ENCODE measurements at places on chromosomes 4 and X.

GRCh38 chr4:138562544-138562991, 320.4 kb upstream of the SLC7A11 start:
- no peak for DNase-seq

DNA sequence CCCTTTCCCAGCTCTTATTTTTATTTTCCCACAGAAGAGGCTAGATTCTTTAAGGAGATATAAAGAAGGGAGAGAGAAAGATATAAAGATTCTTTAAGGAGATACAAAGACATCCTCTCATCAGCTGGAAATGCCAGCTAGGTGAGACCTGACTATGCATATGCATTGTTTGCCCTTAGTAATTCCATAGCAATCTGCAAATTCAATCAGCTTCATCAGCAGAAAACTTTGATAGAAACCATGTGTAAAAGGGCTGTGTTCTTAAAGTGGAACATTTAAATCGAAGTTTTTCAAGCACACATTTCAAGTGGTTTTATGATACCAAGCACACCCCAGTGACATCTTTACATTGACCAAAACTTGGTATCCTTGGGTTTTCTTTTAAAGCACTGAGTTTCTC, 24.1 kb downstream of the FHL1 start:
- no peak for DNase-seq

DNA sequence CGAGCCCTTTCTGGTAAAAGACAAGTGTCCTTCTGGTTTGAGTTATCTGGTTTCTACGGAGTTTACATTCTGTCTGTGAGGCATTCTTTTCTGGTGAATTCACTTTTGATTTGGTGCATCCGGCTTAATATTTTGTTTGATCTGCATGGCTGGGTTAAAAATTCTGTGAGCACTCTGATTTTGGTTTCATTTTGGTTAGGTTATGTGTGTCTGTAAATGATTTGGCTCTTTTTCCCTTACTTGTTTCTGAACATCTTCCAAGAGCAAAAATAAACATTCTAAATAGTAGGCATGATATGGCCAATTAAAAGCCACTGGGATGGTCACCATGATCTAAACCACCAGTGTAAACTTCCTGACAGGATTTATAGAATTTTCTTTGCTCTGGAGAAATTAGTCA, 85.7 kb upstream of the PTPN13 start:
- no peak for DNase-seq

- DNase-seq: no peak
Observed at GRCh38 chr4:58808817-58809216, 1698.6 kb upstream of the IGFBP7 start.

GRCh38 chrX:16966752-16967448, 20.4 kb downstream of the REPS2 start:
- DNase-seq: no peak

GRCh38 chr4:951186-951585, 18.9 kb downstream of the TMEM175 start:
- DNase-seq: no peak

- no peak for DNase-seq
Observed at GRCh38 chrX:118197730-118198129, 81.1 kb upstream of the KLHL13 start.

- no peak for DNase-seq
Observed at GRCh38 chr4:105923497-105924238, 28.4 kb downstream of the NPNT start.

DNA sequence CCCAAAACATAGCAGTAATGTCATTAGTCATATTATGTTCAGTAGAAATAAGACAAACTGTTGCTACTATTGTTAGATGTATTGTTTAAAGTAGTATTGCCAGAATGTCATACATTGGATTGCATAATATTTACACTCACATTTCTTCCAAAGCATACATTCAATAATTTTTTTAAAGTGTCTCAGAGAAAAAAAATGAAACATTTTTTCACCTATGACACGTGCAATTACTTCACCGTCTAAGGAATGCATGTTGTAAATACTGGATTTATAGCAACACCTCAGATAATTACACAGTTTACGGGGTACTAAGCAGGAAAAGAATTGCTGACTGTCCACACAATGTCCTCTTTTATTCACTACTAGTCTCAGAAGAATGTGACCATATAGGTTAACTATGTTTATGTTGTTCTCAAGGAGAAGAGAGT, 162.1 kb downstream of the PCDH18 start:
- DNase-seq: no peak

DNA sequence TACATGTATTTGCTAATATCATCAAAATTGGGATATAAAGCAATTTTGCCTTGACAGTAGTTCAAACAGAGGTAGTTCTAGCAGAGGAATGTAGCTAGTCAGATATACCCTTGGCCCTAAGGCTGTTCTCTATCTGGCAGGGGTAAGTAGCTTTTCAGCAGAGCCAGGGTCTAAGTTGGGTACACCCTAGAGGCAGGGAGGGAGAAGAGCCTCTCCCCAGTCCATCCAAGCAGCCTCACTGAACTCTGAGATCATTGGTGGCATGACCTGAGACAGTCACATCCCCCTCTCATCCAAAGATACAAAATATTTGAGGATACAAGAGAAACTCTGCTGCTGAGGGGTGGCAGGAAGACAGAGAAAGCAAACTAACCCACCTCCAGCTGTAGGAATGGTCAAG, 343.7 kb downstream of the DHX15 start:
- no peak for DNase-seq

- no peak for DNase-seq
Observed at GRCh38 chr4:7354927-7355326, 79.8 kb downstream of the PSAPL1 start.

DNA sequence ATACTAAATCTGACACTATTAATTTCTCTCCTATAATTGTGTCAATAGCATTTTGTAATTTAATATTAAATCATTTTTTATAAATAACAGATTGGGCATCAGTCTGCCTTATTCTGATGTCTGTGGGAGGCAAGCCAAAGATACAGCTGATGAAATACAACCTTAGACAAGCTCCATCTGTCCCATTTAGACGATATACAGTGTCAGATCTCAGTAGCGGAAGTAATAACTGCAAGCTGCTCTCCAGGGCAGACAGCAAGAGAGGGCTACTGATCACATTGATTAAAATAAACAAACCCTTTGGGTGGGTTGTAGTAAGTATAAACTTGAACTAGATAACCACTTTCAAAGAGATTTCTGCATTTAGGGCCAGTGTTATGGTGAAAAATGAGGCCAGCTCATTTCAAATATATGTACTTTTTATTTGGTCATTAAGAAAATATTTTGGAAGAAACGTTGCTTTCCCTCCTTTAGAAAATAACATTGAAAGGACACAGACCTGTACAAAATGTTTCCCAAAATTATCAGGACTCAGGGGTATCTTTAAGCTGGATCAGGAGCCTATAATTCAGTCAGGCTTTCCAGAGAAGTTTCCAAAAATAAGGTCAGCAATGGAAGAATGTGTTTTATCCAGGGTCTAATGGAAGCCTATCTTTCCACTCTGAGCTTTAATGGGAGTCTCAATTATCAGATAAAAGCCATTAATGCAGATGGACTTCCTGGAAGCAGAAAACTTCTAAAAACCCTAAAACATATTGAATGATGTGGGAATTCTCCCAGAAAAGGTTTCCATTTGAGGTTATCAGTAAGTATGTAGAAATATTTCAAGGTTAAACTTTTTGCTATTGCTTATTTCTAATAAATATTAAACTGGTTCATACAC, 1028.8 kb upstream of the IGFBP7 start:
- no peak for DNase-seq

GRCh38 chr4:56940971-56941370, 33.3 kb downstream of the REST start:
- no peak for DNase-seq

DNA sequence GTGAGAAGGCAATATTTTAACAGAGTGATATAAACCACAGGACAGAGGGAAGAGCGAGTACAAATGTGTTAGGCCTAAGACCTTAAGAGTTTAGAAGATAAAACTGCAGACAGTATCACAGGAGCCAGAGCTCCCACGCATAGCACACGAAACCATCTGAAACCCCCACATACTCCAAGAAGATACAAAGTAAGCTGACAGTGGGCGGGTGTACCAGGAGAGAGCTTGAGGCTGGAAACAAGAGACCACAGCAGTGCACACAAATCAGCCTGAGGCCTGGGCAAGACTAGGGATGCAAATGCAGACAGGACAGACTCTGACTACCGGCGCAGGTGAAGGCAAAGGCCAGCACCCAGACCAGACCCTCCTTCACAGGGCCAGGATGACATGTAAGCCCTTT, 54.1 kb upstream of the ARHGAP24 start:
- no peak for DNase-seq

GRCh38 chr4:15171725-15172124, 169.4 kb downstream of the CPEB2 start:
- DNase-seq: no peak

DNA sequence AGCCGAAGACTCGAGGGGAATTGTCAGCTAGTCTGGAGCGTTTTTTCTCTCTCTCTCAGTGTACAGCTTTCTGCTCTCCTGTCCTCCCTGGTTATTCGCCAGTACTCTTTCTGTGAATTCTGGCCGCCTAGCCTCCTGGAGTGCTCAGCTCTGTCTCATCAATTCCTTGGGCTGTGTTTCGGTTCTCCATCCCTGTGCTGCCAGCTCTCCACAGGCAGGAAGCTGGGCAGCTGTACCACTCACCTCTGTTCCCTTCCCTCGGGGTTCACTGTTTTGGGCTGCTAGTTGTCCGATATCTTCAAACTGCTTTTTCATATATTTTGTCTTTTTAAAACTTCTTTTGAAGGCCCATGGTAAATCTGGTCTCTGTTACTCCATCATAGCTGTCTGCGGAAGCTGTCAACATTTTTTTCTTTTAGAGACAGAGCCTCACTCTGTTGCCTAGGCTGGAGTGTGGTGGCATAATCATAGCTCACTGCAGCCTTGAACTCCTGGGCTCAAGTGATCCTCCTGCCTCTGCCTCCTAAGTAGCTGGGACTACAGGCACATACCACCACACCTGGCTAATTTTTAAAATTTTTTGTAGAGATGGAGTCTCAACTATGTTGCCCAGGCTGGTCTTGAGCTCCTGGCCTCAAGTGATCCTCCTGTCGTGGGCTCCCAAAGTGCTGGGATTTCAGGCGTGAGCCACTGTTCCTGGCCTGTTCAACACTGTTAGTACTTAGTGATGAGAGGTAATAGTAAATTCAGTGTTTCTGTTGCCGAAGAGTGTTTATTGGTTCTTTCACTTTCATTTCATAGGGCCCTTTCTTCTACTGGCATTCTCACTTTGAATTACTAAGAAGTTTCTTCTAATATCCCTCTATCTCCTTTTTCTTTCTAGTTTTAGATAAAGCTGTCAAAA, 18.6 kb downstream of the ZCCHC4 start:
- no peak for DNase-seq

GRCh38 chrX:150879855-150880807, 18.3 kb downstream of the CD99L2 start:
- no peak for DNase-seq

- no peak for DNase-seq
Observed at GRCh38 chrX:31139961-31140360, 68.1 kb upstream of the FTHL17 start.

DNA sequence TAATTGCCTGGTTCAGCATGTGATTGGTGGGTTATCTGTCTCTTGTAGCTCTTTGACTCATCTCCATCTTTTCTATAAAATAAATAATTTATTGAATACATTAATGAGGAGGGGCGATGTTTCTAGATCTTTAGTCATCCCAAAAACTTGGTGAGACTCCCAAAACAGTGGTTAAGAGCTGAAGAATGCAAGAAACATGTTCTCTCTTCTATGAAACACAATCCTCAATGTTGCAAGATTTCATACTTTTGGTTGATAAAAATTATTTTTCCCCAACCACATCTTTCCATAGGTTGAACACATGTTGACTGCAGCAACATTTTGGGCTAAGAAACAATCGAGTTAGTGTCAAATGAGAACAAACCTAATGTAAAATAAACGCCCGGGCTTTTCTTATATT, 1.2 kb upstream of the TMEM47 start:
- DNase-seq: no peak

GRCh38 chr4:173990126-173990868, 293.2 kb downstream of the FBXO8 start:
- DNase-seq: no peak

- DNase-seq: no peak
Observed at GRCh38 chr4:177444911-177445736, 2.9 kb upstream of the AGA start.

- no peak for DNase-seq
Observed at GRCh38 chr4:67106861-67107460, 438.3 kb downstream of the CENPC start.

DNA sequence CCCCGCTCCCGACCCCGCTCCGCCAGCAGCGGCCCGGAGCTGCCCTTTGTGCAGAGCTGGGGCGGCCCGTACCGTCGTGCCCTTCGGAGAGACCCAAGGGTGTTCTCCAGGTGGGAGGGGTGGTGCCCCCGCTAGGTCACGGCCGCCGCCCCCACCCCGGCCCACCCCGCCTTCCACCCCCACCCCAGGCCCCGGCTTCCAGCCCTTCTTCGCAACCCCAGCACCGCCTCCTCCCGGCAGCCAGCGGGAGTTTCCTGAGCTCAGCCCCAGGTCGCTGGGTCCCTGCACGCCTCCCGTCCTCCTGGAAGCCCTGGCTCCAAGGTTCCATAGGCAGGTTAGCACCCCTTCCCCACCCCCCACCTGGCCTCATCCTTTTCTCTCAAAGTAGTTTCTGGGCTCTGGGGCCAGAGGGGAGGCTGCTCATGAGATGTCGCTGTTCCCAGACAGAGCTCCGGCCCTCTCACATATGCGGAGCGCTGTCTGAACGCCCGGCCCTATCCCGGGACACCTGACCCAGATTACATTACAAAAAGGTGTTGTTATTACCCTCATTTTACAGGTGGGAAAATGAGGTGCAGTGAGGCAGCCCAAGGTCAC, 25.2 kb upstream of the FGFR3 start:
- no peak for DNase-seq

- no peak for DNase-seq
Observed at GRCh38 chr4:10478621-10479020, 21.4 kb upstream of the ZNF518B start.

- no peak for DNase-seq
Observed at GRCh38 chrX:7582191-7582590, 260.8 kb upstream of the VCX start.

- no peak for DNase-seq
Observed at GRCh38 chr4:104905546-104905945, 241.1 kb upstream of the TET2 start.

- DNase-seq: no peak
Observed at GRCh38 chr4:99219072-99219471, at the start of gene ADH6. ADH6 (minus strand) TSS chr4:99219246; CDS start chr4:99219152, 94 bp downstream.

- DNase-seq: no peak
Observed at GRCh38 chr4:185463541-185463940, 8.0 kb downstream of the CCDC110 start.

DNA sequence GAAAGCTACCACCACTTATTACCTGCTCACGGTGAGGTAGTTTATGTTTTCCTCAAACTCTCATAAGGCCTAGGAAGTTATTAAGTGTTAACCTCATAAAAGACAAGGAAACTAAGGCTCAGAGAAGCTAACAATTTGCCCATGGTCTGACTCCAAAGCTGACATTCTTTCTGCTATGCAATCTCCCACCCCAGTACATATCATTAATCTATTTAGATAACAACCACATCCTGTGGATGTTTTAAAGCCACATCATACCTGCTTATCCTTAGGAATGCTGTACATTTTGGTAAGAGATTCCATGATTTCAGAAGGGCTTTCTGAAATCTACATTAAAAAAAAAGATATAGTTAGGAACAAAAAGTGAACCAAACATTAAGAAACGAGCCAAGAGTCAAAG, 55.4 kb downstream of the HUWE1 start:
- no peak for DNase-seq

GRCh38 chr4:3658530-3658913, 107.7 kb upstream of the ADRA2C start:
- DNase-seq: no peak
